ENCODE measurements at places on chromosomes 7 and 10. TPM values are rescaled to one million over a fixed set of nuclear protein-coding genes. Genes with fewer than 3 reads are reported as not detected.

GRCh38 chr7:148121847-148122246, 468.7 kb upstream of the C7orf33 start:
- DNase-seq, result no peak

GRCh38 chr10:1159131-1160061, 103.2 kb downstream of the WDR37 start:
- DNase-seq, result no peak

CYP2C8 gene
- total RNA-seq, result 1.0 TPM

NYAP1 gene
- not detected for total RNA-seq

CNTNAP2 gene
- 1.3 TPM for total RNA-seq

GRCh38 chr7:122487131-122487530, 182.6 kb upstream of the FEZF1 start:
- no peak for DNase-seq

Measured in activated B cell treated with CpG ODN at 0.5 μM for 24 hours (primary cell).